Fibroblast of lung (primary cell): ENCODE measurements at places on chromosomes 11 and 22. TPM values are rescaled to one million over a fixed set of nuclear protein-coding genes. Genes with fewer than 3 reads are reported as not detected.

Gene C22orf31
- total RNA-seq = 0.17 TPM in 1 of 2 replicates, not detected in the other

Gene OR56A1
- not detected in 2 replicates for total RNA-seq

Gene APOBEC3B
- 0.77 and 2.3 TPM in 2 replicates for total RNA-seq

Gene OR56A5
- total RNA-seq = not detected in 2 replicates

Gene OLFML1
- total RNA-seq = 20.0 and 22.8 TPM in 2 replicates

Gene CCDC88B
- 2.1 and 3.1 TPM in 2 replicates for total RNA-seq

Gene C1QTNF5
- 32.0 and 34.4 TPM in 2 replicates for total RNA-seq

Gene RTN4R
- 0.26 and 0.99 TPM in 2 replicates for total RNA-seq

Gene RTCB
- 88.7 and 106 TPM in 2 replicates for total RNA-seq

DNA sequence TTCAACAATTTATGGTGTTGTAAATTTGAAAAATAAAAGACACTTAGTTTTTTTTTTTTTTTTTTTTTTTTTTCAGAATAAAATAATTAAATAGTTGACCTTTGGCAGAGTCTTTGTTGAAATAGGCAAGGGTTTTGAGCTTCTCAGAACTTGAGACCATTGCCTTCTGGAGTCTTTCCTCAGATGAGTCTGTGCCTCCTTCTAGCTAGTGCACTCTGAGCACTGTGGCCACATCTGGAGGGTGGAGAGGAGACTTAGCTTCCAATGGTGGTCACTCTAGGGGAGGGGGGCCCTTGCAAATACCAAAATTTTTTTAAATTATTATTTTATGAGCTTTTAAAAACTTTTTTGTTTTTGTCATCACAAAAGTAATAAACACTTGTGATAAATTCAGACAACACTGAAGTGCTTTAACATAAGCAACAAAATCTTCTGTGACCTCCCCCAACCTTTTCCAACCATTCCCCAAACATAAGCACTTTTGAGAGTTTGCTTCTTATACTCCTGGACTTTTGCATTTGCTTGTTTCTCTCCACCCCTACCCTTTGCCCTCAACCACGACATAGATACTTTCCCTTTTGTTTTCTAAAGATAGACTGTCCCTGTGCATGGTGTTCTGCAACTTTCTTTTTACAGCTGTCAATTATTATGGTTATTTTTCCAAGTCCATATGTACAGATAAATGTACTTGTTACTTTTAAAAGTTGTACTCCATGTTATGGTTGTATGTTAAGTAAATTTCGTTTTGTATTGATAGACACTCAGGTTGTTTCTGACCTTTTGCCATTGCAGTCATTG lies 41.1 kb downstream of the BMAL1 start:
- no peaks in the 10 kb centered on the region for H3K36me3 ChIP-seq
- H3K4me3 ChIP-seq = peak overlapping the region; percentile 10
- no peak for DNase-seq

DNA sequence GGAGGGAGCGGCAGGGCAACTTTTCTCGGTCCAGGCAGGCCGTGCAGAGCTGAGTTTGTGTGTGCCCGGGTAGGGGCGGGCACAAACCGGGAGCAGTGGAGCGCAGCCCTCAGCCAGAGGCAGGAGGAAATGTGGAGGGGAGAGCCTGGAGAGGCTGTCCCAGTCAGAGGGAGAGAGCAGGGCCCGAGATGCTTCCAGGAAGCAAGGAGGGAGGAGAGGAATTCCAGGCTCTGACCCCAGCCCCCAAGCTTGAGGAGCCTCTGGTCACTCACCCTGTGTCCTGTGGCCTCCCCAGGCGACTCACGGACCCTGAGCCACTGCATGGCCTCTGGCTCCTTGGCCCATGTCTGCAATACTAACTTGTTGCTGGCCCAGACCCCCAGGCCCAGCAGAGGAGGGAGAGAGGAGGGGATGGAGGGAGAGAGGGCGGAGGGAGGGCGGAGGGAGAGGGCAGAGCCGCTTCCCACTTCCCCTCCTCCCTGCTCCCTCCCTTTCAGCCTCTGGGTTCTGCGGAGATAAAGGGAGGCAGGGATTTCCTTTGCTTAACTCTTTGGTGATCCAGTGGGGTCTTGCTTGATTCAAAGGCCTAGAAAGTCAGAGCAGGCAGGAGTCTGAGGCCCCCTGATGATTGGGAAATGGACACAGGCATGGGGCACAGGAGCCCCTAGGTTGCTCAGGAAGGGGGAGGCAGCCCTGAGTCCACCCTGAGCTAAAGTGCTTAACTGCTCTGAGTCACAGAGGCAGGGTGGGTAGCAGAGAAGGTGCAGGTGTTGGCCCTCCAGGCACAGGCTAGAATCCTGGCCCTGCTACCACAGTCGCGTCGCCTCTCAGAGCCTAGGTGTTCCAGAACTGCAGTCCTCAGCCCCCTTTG lies at the start of gene C1QTNF6:
C1QTNF6 (minus strand) TSS at position 357 of the 871 bp plus-strand sequence; CDS start at position 323, 34 bp downstream.
- peak; percentile 62 for DNase-seq
- peak within 1 kb of the TSS; percentile 39 for H3K27ac ChIP-seq
- H3K36me3 ChIP-seq = no peaks in the 10 kb centered on the region
- H3K27me3 ChIP-seq = no peaks in the 10 kb centered on the region

DNA sequence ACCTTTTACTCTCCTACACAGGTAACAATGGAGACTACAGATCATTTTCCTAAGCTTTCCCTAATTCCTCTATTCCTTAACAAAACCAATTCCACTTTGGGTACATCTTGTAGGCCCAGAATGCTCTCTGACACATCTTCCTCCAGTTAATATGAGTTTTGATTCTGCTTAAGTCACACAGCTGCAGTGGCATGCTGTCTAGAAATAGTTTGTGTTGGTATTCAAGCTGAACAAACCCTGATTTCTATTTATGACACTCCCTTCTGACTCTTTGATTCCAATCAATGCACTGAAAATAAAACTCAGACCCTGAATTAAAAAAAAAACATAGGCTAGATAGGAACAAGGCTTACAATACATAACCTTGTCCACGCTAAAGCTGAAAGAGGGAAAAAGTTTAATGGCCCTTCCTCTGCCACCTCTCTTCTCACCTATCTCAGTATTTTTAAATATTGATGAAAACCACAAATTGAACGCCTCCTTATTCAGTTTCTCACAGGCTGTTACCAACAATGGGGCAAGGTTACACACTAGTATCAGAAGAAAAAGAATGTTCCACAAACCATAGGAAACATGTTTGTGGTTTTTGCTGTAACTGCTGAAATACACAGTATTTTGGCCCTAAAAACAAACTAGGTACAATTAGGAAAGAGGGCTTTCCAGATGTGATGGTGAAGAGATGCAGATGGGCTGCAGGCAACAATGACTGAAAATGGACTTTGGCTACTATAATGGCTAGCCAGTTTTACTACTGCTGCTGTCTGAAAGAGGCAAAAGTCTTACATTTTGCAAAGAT lies 35.7 kb upstream of the GAB2 start:
- no peak overlapping the region for H3K27ac ChIP-seq
- no peaks in the 10 kb centered on the region for H3K36me3 ChIP-seq
- no peaks in the 10 kb centered on the region for H3K27me3 ChIP-seq
- DNase-seq = peak; percentile 66
- no peak overlapping the region for H3K4me3 ChIP-seq

GRCh38 chr11:47329987-47330931 lies 22.2 kb downstream of the MYBPC3 start:
- no peak overlapping the region for H3K27ac ChIP-seq
- DNase-seq = no peak
- H3K36me3 ChIP-seq = peaks cover 8% of the 10 kb centered on the region
- H3K4me3 ChIP-seq = no peak overlapping the region

DNA sequence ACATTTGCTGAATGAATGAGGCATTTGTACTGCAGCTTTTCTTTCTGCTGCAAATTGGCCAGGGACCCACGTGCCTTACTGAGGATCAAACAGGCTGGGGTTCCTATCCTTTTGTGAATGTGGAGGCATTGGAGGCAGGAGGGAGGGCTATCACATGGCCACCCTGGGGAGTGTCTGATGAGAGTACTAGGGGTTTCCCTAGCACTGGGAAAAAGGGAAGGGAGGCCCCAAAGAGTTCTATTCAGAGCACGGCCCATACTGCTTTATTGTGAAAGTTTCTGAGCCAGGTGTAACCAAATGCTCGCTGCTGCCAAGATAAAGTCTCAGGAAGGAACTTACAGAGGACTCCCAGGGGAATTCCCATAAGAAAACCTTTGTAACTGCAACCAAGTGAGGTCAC lies 78.4 kb upstream of the ANO1 start:
- peaks cover under 1% of the 10 kb centered on the region for H3K4me1 ChIP-seq
- H3K4me3 ChIP-seq = no peak overlapping the region
- DNase-seq = no peak
- no peak overlapping the region for H3K27ac ChIP-seq

- no peak overlapping the region for H3K27ac ChIP-seq
- H3K4me1 ChIP-seq = no peaks in the 10 kb centered on the region
- no peaks in the 10 kb centered on the region for H3K36me3 ChIP-seq
Measured at GRCh38 chr11:16960250-16960649, 54.0 kb downstream of the PLEKHA7 start.

GRCh38 chr22:29314537-29315285 lies 786 bp downstream of the RASL10A start:
- no peak for DNase-seq
- peaks cover 8% of the 10 kb centered on the region for H3K36me3 ChIP-seq
- peaks cover 9% of the 10 kb centered on the region for H3K4me1 ChIP-seq

- H3K27ac ChIP-seq = no peak overlapping the region
- DNase-seq = no peak
- H3K27me3 ChIP-seq = peaks cover 10% of the 10 kb centered on the region
- H3K4me1 ChIP-seq = no peaks in the 10 kb centered on the region
- no peak overlapping the region for H3K4me3 ChIP-seq
- no peaks in the 10 kb centered on the region for H3K36me3 ChIP-seq
Measured at GRCh38 chr22:49983148-49984042, 22.8 kb downstream of the PIM3 start.

DNA sequence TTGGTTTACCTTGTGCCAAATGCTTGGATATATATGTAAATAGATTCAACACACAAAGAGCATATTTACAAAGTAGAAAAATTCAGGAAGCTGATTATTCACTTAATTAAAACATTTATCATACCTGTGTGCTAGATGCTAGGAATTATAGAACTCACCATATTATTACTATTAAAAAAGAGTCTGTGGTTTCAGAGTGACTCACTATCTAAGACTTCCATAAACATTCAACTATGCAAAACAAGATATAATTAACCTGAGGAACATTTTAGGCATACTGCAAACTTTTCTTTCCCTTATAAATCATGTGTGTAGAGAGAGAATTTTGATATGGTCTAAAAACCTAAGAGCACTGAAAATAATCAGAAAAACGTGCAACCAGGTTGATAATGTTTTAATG lies 27.3 kb downstream of the CTSC start:
- no peaks in the 10 kb centered on the region for H3K27me3 ChIP-seq
- H3K4me3 ChIP-seq = no peak overlapping the region

DNA sequence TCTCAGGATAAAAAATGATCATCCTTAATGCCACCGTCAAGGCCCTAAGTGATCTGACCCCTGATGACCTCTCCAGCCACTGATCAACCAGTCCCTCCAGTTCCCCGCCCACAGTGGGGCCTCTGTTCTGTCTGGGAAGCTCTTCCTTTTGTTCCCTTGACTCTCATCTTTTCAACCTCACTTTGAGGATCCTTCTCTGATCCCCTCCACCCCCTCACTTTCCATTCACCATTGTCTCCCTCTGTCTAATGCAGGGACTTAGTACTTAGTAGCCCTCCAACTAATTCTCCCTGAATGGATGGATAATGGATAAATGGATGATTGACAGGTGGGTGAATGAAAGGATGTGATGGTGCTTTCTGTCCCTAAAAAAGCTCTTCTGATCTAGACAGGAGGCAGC lies 45.6 kb downstream of the C11orf58 start:
- peaks cover 3% of the 10 kb centered on the region for H3K4me1 ChIP-seq
- H3K27ac ChIP-seq = no peak overlapping the region
- H3K27me3 ChIP-seq = no peaks in the 10 kb centered on the region
- H3K36me3 ChIP-seq = no peaks in the 10 kb centered on the region
- DNase-seq = no peak
- H3K4me3 ChIP-seq = no peak overlapping the region

DNA sequence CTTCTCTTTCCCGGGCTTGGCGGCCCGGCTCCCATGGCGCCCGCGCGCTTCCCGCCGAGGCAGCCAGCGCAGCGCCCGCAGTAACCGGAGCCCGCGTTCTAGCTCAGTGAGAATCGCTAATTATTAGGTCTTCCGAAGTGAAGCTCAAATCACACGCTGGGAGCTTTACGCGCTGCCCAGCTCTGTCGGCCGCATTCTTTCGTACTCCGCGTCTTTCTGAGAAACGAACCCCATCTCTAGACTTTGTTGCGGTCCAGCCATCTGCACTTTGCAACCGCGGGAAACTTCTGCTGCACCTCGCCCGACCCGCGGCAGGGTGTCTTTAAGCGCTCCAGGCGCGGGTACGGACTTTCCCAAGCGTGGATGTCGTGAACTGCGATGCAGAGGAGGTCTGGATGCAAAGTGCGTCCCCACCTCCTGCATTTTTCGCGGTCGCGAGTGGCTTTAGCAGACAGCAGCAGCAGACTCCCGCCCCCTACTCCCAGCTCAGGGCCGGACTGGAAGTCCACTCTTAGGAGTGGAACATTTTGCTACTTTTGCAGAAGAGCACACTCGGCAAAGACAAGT lies 6.0 kb upstream of the PAX6 start:
- no peaks in the 10 kb centered on the region for H3K36me3 ChIP-seq
- peaks cover 92% of the 10 kb centered on the region for H3K27me3 ChIP-seq
- no peak overlapping the region for H3K4me3 ChIP-seq
- no peak for DNase-seq

- H3K27me3 ChIP-seq = no peaks in the 10 kb centered on the region
- H3K36me3 ChIP-seq = peaks cover 18% of the 10 kb centered on the region
- no peaks in the 10 kb centered on the region for H3K4me1 ChIP-seq
- DNase-seq = no peak
- H3K27ac ChIP-seq = no peak overlapping the region
Measured at GRCh38 chr11:78203184-78203583, 14.5 kb downstream of the USP35 start.

- H3K27ac ChIP-seq = no peak overlapping the region
- H3K4me3 ChIP-seq = no peak overlapping the region
- H3K4me1 ChIP-seq = no peaks in the 10 kb centered on the region
- DNase-seq = no peak
- no peaks in the 10 kb centered on the region for H3K36me3 ChIP-seq
Measured at GRCh38 chr22:47851586-47851985, 1089.1 kb downstream of the TBC1D22A start.

DNA sequence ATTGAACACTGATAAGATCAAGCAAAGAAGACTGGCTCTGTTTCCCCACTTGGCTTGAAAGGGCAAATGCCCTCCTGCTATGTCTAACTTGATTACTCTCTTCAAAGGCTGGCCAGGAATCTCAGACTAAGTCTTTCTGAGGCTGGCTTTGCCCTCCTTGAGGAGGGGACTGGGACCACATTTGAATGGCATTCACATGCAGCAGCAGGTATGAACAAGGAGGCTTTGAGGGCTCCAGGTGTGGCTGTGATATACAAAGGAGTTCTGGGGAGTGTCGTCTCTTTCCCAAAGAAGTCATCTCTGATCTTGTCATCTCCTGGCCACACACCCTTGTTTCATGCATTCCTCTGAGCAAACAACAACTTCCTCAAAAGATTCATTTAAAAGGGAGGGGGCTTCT lies 130.8 kb downstream of the ARL14EP start:
- H3K4me1 ChIP-seq = no peaks in the 10 kb centered on the region
- H3K36me3 ChIP-seq = no peaks in the 10 kb centered on the region
- no peak overlapping the region for H3K27ac ChIP-seq
- H3K4me3 ChIP-seq = no peak overlapping the region
- no peak for DNase-seq

GRCh38 chr11:26028393-26028911 lies 303.5 kb upstream of the ANO3 start:
- H3K27ac ChIP-seq = no peak overlapping the region
- H3K4me1 ChIP-seq = no peaks in the 10 kb centered on the region
- DNase-seq = peak; percentile 58
- H3K27me3 ChIP-seq = no peaks in the 10 kb centered on the region

GRCh38 chr11:123742031-123742723 lies 717 bp upstream of the ZNF202 start:
- H3K27ac ChIP-seq = no peak overlapping the region
- H3K4me3 ChIP-seq = peak overlapping the region; percentile 72
- no peaks in the 10 kb centered on the region for H3K27me3 ChIP-seq
- H3K36me3 ChIP-seq = no peaks in the 10 kb centered on the region
- DNase-seq = no peak
- no peaks in the 10 kb centered on the region for H3K4me1 ChIP-seq
